ENCODE measurements at places on chromosomes 4 and X.

DNA sequence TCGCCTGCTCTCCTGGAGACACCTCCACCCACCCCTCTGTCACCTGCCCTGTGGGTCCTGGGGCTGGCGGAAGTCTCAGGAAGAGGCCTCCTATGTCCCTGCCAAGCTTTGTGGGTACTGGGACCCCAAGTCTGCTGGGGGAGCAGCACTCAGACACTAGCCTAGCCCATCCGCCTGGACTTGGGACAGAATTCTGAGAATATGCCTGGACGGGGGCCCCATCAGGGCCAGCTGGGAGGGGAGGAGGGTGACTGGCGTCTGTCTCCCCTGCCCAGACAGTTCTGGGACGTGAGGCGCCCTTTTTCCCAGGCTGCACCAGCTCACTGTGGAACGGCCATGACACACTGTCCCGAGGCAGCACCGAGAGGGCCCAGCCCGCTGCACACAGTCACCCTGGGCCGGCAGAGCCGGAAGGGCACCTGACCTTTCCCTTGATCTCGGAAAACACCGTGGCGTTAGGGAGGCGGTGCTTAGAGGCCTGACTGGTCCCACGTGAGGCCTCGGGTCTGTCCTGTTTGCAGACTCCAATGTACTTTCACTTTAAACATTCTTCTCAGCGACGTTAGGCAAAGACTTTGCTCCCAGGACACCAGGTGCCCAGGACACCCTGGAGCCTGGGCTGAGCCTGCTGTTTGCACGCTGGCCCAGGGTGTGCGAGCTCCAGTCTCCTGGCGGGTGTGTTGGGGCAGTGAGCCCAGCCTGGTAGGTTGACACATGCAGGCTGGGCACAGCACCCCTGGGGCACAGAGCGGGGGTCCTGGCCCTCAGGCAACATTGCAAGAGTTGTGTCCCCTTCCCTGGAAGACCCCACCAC lies 700 bp downstream of the SLC26A1 start:
- no peak for DNase-seq

DNA sequence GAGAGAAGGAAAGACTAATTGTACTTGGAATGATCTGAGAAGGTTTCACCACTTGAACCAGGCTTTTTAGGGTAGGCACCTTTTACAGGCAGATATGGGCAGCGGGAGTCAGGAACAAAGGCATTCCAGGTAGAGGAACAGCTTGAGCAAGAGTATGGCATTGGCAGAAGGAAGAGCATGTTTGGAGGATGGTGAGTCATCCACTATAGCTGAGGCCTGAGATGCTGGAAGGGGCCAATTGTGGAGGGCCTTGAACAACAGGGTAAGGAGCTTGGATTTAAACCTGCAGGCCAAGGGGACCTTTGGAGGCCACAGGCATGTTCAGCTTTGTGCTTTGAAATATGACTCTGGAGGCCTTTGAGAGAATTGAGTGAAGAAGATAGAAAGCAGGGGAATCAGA lies 32.2 kb downstream of the PFKFB1 start:
- DNase-seq, result no peak

GRCh38 chrX:72027024-72027913 lies 104.4 kb downstream of the RTL5 start:
- no peak for DNase-seq

GRCh38 chr4:179447308-179447707 lies 2005.1 kb upstream of the AGA start:
- DNase-seq, result no peak

- DNase-seq, result no peak
These were observed 133.6 kb downstream of the CBLL2 start for GRCh38 chrX:22406201-22406737.

- DNase-seq, result peak; percentile 40
These were observed 168.6 kb downstream of the PTTG2 start for GRCh38 chr4:38128478-38129459.

DNA sequence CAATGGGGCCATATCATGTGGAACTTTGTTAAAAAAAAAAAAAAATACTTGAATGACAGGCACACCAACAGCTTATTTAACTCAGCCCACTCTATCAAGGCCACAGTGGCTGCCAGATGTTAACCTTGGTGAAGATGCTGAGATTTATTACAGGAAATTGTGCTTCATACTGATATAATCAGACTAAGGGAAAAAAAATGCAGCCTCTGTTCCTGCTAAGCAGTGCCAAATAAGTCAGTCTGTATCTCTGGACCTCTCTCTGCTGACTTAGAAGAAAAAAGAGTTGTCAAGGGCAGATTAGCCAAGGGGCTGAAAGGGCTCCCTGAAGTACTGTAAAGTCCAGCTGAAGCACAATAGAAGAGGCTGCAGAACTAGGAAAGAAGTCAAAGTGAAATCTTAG lies 677.7 kb upstream of the HTR2C start:
- DNase-seq, result no peak

DNA sequence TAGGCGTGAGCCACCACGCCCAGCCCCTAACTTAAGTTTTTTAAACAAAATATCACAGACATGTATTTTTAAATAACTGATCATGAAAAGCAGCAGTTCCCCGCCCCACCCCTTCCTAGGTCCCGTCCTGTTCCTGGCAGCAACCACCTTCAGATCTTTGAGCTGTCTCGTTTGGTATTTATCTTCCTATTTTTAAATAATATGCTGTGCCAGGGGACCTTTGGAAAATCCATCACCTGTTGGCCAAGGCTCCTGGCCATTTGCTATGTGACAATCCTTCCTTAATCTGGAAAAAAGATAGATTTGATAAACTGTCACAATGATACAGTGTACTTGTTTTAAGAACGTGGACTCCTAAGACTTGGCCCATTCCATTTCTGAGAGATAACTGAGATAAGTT lies 10.7 kb downstream of the GATB start:
- DNase-seq, result no peak

Measured in activated naive CD8-positive, alpha-beta T cell treated with anti-CD3 and anti-CD28 coated beads, Interleukin-2, amount 10 ng/mL, durations not matched to agents 7 days and 5 days (primary cell).